ENCODE measurements at places on chromosomes 3 and 15.

DNA sequence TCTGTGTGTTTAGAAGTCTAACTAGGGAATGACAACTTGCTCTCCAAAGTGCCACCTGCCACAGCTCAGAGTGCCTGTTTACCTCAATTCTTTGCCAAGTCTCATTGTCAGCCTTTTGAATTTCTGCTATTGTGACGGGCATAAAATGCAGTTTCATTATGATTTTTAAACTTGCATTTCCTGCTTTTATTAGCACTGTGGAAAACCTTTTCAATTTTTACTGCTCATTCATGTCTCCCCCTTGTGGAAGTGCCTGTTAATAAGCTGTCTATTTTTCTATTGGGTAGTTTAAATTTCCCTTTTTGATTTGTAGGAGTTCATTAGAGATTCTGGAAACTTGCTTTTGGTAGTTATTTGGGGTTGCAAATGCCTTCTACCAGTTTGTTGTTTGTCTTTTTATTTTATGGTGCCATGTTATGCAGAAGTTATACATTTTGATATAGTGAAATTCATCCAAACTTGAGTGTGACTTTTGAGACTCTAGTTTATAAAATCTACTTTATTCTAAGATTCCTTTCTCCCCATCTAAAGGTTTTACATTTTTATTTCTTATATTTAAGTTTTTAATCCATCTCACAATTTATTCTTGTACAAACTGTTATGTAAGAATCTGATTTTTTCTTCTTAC, 53.9 kb upstream of the FRMD4B start:
- no peak for DNase-seq

DNA sequence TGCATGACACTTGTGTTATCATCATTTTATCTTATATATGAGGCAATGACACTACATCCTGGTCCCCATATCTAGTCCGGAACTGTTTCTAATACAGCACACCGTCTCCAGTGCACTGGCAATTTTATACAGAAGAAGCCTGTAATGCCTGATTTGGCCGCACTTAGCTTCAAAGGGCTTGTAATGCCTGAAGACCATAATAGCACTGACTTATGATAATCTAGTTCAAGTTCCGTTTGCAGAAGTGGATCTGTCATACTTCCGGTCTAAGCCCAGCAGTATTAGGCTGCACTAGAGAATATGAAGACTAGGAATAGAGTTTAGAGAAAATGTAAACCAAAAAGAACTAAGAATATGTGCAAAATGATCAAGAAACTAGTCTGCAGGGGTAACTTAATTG, 1.3 kb downstream of the BNIP2 start:
- DNase-seq: no peak

DNA sequence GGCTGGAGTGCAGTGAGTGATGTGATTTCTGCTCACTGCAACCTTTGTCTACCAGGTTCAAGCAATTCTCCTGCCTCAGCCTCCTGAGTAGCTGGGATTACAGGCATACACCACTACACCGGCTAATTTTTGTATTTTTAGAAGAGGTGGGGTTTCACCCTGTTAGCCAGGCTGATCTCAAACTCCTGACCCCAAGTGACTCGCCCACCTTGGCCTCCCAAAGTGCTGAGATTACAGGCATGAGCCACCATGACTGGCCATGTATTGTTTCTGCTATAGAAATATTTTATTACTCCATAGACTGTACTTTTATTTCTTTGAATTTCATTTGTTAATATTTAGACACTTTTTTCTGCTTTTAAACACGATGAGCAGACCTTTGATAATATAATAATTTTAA, 60.4 kb downstream of the GTF2E1 start:
- no peak for DNase-seq

DNA sequence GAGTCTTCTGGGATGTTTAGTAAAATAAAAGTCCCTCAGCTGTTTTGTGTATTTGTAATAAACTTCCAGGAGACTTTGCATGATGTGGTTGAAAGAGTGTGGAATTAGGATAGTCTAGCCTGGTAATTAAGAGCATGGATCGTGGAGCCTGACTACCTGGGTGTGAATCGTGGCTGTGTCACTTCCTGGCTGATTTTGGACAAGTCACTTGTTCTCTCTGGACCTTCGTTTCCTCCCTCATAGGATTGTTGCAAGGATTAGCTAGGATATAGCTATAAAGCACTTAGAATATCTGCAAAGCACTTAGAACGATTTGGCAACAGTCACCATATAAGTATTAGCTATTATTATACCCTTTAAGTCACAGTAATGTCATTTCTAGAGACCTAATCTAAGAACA, 40.2 kb downstream of the SLMAP start:
- DNase-seq: no peak

DNA sequence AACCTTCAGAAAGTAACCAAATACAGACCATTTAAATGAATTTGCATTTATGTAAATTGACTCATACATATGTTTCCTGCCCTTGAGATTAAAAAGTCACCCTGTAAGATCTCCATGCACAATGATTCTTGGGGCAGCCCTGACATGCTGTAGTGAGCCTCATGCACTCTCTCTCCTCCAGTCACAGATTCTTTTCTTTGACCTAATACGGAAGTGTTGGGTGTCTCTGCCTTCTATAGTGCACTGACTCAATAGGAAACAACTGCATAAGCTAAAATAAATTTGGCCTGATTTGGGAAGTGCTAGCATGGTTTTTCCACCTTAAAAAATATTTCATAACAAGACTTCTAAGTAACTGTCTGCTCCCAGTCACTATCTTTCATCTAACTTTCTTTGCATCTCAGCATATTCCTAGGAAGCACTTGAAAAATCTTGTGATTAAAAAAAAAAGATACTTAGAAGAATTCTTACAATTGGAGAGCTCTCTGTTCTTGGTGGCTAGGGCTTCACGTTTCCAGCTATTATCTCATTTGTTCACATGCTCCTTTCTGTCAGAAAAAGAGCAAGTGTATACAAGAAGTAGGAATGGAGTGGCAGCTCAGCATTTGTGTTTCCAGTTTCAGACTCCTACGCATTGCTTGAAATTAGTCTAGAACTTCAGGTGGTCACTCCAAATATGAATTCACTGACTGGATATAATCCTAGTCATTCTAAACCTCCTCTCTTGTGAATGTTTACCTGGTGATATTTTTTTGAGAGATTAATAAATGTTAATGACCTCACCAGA, 207.9 kb upstream of the COL8A1 start:
- no peak for DNase-seq

- no peak for DNase-seq
Observed at GRCh38 chr15:62571072-62571471, 406.0 kb upstream of the C2CD4B start.

GRCh38 chr15:53454843-53455721, 304.4 kb downstream of the WDR72 start:
- no peak for DNase-seq

- no peak for DNase-seq
Observed at GRCh38 chr15:52757496-52757895, 32.6 kb downstream of the ONECUT1 start.

- DNase-seq: no peak
Observed at GRCh38 chr3:172627057-172627809, 83.6 kb downstream of the NCEH1 start.

DNA sequence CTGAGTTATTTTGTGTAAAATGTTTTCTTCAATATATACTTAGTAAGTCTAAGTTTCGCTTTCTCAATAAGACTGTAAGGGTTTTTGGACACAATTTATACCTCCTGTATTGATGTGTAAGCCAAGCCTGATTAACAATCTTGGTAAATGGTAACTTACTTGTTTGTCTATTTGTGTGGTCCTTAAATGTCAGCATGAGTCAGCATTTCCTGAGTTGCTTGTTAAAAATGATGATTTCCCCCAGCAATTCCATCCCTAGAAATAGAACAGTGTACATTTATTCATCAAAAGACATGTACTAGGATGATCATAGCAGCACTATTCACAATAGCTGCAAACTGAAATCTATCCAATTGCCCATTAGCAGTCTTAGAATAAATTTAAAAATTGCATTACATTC, 53.4 kb upstream of the LRIG1 start:
- DNase-seq: no peak

DNA sequence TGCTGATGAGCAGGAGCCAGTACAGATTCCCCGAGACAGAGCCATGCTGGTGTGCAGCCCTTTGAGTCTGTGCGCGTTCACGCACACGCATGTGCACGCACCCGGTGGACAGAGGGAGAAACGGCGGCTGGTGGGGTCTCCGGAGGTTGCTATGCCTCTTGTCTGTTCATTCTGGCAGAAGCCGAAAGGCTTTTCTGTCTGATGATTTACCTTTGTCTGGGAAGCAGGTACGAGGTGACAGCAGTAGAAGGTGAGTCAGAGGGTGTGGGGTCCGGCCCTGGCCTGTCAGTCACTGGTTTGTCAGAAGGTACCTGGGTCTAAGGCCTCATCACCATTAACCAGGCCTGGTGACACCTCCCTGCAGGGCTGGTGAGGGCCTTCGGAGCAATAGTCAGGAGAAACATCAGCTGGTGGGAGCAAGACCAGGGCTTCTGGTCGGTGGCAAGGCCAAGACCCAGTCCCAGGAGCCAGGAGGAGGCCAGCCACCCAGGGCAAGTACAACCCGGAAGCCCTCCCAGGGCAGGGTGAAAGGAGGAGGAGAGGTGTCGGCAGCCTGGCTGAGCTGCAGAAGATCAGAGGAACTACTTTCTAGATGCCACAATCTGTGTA, 7.5 kb downstream of the PCSK6 start:
- no peak for DNase-seq

DNA sequence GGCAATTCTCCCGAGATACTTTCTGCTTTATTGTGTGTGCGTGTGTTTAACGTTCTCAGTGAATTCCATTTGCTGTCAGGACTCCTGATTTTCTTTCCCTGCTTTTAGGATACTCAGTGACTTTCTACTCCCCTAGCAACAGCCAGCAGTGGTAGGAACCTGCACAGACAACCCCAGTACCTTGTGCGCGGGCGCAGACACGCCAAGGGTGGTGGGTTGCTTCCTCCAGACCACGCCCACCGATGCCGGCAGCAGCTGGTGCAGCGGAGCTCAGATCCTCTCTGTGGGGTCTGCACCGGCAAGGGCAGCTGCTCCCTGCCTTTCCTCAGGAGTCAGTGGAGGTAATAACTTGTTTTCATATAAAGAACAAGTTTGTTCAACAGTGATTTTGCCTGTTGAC, 225.1 kb upstream of the NDN start:
- DNase-seq: no peak

DNA sequence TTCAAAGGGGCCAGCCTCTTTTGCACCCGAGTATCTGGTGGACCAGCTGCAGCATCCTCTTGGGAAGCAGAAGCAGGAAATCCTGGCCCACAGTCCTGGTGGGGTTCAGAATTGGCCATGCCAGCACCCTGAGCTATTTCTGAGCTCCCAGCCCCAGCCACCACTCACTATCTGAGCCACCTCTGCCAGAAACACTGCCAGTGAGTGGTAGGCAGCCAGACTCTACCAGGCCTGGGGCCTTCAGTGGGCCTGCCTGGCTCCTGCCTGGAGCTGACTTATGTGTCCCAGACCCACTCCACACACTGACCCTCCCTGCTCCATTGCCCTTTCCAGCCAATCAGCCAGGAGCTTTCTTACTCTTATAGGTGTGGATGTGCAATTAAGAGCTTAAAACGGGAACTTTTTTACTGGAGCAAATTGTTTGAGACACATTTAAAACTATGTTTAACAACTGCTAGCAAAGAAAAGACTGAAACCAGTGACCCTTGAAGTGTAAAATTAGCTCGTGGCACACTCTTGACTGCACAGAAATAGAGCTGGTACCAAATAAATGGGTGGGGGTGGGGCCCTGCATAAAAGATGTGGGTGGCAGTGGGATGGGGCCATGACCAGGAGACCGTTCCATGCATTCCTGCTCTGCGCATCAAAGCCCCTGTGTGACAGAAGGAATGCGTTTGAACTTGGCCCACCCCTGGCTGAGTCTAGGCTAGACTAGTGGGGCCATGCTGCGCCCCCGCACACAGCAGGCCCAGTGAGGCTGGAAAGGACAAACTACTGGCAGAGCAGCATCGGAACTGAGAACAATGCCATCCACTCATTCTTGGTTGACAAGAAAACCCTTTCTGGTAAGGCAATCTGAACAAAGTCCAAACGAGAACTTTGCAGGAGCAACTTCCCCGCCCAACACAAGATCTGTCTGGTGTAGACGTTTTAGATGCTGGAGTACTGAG, 48.0 kb downstream of the CTNNB1 start:
- no peak for DNase-seq

Measured in cerebellum (tissue), 4 donors.